Epithelial cell of prostate (primary cell): ENCODE measurements at places on chromosomes 7 and 10.

DNA sequence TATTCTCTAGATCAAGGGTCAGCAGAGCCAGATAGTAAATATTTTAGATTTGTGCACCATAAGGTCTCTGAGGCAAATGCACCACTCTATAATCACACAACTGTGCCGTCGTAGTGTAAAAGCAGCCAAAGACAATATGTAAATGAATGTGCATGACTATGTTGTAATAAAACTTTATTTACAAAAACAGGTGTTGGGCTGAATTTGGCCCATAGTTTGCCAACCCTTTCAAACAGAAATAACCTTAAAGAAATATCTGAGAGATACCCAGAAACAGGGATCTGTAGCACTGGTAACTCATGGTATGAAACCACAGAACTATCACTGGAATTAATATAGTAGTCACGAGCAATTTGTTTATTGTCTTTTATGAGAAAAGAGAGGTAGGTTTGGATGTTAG lies 86.0 kb downstream of the ARID5B start:
- no peak for DNase-seq

- no peak for DNase-seq
Observed at GRCh38 chr7:130986261-130986690, 252.3 kb upstream of the KLF14 start.

DNA sequence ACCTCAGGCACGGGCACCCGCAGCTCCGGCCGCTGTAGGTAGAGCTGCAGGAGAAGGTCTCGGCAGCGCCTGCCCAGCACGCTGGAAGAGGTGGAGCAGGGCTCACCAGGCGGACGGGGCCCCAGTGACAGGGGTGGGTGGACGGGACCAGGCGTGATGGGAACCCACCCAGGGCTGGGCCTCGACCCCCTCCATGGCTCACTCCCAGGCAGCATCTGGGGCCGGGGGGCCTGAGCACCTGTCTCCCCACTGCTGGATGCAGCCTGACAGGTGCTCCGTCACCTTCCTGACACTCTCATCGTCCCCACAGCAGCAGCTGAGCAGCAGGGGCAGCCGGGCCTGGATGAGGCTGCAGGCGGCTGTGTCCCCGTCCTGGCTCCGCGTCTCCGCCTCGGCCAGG lies 16.7 kb upstream of the MICALL2 start:
- no peak for DNase-seq

- DNase-seq = no peak
Observed at GRCh38 chr10:63429281-63429680, 36.5 kb downstream of the JMJD1C start.

DNA sequence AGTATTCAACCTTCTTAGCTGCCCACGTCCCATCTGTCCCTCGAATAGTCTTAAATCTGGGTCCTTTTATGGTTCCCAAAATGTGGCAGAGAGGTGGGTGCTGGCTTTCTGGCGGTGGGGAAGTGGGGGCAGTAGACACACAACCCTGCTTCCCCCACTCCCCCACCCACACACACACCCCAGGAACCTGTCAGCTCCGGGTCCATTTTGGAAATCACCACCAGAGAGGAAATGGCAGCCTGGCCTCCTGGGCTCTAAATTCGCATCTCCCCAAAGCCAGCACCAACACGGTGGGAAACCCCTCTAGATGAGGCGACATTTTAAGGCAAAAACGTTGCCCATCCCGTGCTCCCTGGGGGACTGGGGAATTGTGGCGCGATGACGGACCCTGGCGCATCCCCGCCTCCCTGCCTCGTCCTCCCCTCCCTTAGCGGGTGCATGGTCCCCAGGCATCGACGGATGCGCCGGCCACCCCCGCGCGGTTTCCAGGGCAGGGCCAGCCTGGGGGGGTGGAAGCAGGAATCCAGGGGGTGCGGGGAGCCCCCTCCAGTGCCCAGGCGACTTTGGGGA lies 702 bp downstream of the TMEM130 start:
- DNase-seq = no peak

GRCh38 chr10:42367532-42368230 lies 270.7 kb downstream of the ZNF33B start:
- DNase-seq = peak; percentile 84

DNA sequence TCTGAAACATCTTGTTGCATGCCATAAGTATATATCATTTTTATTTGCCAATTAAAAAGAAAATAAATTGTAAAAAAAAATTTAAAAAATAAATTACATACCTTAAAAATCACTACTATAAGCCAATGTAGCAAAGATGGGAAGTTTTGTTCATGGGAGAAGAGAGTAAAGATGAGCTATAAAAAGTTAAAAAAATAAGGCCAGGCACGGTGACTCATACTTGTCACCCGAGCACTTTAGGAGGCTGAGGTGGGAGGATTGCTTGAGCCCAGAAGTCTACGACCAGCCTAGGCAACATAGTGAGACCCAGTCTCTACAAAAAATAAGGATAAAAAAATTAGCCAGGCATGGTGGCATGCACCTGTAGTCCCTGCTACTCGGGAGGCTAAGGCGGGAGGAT lies 8.4 kb upstream of the STK32C start:
- no peak for DNase-seq

GRCh38 chr7:104130726-104131125 lies 77.1 kb downstream of the ORC5 start:
- DNase-seq = peak; percentile 6

DNA sequence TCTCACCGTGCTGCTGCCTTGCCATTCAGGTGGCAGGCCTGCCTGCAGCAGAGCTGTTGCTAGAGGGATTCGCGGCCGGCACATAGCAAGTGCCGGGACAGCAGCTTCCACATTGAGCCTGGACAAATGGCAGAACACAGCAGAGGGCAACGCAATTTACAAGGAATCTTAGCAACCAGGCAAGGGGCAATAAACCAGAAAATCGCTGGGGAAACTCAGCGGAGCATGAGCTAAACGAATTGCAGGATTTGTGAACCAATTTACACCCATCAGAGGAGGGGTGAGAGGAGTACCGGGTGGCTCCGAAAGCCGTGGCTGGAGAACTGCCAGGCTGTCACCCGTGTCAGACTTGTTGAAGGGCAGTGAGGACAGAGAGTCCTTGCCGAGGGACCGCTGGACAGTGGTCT lies 58.6 kb upstream of the LOXL4 start:
- no peak for DNase-seq

DNA sequence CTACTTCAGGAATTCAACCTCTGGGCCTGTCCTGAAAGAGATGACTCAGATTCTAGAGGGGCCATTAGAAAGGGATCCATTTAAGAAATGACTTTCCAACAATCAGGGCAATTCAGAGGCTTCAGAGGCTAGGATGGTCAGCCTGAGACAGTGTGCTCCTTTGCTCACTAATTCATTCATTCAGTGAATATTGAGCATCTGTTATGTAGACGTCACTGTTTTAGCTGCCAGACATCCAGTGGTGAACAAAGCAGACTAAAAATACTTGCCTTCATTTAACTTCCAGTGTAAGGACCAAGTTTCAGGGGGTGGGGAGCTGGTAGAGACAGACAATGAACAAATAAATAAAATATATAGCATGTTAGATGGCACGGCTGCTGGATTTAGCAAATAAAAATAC lies 1.6 kb downstream of the KIAA1217 start:
- DNase-seq = no peak

GRCh38 chr7:133912916-133913697 lies 214.0 kb upstream of the LRGUK start:
- peak; percentile 67 for DNase-seq

DNA sequence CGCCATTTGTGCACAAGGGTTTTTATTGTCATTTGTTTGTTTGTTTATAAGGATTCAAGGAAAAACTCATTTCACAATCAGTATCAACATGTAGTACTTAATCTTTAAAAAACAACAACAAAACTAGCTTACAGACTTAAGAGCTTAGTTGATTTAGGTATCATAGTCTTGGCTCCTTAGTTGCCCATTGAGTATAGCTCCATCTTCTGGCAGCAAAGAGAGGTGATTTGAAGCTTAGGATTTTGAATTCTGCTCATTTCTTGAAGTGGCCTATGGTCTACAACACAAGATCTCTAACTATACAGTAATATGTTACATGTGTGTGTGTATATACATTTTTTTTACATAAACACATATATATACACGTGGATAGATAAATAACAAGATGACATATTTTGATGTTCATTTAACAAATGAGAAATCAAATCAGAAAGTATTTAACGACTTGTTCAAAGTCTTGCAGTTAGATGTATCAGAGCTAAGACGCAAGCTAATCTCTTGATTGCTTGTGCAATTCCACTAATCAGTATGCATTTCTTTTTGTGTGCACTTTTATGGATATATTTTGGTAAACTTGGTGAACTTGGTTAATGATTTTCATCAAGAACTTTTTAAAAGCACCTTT lies 307.3 kb downstream of the CAMK1D start:
- peak; percentile 33 for DNase-seq

GRCh38 chr7:158077151-158077840 lies 510.3 kb downstream of the PTPRN2 start:
- no peak for DNase-seq

GRCh38 chr7:155333346-155334234 lies 35.9 kb downstream of the INSIG1 start:
- no peak for DNase-seq

GRCh38 chr7:108409146-108409545 lies 47.1 kb downstream of the NRCAM start:
- no peak for DNase-seq

DNA sequence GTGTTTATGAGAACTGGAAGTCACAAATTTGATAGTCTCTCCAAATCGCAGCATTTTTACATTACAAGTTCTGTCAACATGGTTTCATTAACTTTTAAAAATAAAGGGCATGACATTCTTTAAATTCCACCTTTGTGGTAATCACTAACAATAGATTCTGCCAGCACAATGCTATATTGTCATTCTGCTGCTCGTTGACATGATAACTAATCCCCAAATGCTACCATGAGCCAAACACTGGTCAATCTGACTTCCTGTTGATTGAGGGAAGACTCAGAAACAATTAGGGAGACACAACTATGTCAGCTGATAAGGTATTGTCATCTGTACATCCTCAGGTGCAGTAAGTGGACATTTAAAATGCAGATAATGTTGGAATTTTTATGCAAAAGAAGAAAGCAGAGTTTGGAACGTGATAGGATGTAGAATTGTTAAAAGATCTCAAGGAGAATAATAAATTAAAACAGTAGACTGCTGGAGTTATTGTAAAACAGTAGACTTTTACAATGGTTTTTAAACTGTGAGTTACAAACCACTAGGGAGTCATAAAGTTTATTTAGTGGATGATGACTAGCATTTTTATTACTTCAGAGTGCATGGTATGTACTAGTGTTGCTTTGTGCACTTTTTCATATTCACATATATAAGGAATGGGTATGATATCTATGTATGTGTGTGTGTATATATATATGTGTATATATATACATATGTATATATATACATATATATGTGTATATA lies 126.4 kb upstream of the DKK1 start:
- no peak for DNase-seq

GRCh38 chr10:73414230-73414945 lies 530 bp upstream of the ANXA7 start:
- DNase-seq = peak; percentile 26

- no peak for DNase-seq
Observed at GRCh38 chr7:73985737-73986141, 42.2 kb upstream of the ELN start.

DNA sequence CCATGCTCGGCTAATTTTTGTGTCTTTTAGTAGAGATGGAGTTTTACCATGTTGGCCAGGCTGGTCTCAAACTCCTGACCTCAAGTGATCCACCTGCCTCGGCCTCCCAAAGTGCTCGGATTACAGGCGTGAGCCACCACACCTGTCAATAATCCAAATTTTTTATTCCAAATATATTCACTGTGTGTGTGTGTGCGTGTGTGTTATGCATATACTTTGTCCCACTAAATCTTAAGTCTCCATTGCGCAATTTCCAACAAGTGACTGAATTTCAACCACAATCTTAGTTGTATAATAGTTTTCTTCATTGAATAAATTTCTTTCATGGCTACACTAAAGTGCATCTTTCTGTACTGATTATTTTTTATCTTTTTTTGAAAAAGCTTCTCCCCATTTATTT lies 2.7 kb downstream of the KRIT1 start:
- DNase-seq = no peak

DNA sequence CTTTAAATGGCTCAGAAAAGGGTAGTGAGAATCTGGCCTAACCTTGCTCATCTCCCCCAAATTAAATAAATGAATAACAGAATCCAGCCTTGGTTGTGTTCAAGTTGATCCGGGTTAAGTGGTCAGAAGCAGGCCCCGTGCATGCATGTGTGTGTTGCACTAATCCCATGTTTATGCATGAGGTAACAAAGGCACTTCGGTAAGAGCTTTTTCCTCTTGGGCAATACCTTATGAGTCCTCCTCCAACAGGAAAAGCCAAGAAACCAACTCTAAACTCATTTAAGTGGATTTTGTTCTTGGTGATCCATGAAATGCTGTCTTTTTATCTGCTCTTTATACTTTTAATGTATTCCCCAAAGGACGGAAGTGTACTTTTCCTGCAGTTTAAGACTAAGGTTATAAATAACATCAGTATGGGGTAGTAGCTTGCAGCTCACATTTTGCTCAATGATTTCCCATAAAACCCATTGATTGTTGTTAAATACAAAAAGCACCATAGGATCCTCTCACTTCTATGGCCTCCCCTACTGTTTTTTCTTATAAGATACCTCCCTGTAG lies 104.9 kb upstream of the YAE1 start:
- DNase-seq = no peak

- DNase-seq = no peak
Observed at GRCh38 chr7:81299711-81300110, 380.9 kb upstream of the SEMA3C start.

- DNase-seq = peak; percentile 92
Observed at GRCh38 chr10:125123476-125124114, 36.8 kb downstream of the CTBP2 start.

DNA sequence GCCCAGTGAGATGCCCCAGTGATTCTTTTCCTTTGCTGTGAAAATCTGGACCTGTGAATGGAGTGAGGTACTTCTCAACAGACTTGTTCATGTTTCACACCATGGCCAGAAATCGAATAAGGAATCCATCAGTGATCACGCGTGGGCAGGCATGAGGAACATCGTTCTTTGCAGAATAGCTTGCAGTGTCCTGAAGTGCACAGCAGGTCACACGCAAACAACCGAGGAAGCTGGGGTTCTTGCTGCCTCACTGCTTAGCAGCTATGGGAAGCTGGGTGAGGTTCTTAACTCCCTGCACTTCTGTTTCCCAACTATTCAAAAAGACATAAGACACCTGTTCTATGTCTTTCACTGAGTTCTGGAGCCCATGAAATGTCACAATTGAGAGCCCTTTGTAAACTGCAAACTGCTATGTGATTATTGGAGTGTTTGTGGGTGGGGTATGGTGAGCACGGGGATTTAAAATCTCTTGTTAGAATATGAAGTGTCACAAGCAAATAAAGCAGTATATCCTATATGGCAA lies 253.4 kb downstream of the KIAA1217 start:
- no peak for DNase-seq
